Fibroblast of pulmonary artery (primary cell): ENCODE measurements at places on chromosomes 3 and 15.
A peak's percentile ranks its signal among the peaks of the same experiment; 100 is the strongest.

GRCh38 chr15:47917881-47918280 is 200.6 kb downstream of the SEMA6D start:
- no peak for DNase-seq

DNA sequence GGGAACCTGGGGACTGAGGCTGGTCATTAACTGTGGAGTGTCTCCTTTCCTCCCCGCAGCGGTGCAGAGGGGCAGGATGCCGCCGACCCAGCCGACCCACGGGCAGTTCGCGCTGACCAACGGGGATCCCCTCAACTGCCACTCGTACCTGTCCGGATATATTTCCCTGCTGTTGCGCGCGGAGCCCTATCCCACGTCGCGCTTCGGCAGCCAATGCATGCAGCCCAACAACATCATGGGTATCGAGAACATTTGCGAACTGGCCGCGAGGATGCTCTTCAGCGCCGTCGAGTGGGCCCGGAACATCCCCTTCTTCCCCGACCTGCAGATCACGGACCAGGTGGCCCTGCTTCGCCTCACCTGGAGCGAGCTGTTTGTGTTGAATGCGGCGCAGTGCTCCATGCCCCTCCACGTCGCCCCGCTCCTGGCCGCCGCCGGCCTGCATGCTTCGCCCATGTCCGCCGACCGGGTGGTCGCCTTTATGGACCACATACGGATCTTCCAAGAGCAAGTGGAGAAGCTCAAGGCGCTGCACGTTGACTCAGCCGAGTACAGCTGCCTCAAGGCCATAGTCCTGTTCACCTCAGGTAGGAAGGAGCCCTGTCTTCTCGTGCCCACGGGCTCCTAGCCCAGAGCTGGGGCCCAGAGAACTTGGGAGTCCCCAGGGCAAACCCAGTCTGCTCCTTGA is 3.7 kb downstream of the NR2F2 start:
- DNase-seq: peak; percentile 29

GRCh38 chr3:55894605-55895004 is 407.5 kb upstream of the WNT5A start:
- DNase-seq: no peak

- DNase-seq: peak; percentile 80
Measured at GRCh38 chr15:55434989-55435825, 26.9 kb downstream of the PIERCE2 start.

DNA sequence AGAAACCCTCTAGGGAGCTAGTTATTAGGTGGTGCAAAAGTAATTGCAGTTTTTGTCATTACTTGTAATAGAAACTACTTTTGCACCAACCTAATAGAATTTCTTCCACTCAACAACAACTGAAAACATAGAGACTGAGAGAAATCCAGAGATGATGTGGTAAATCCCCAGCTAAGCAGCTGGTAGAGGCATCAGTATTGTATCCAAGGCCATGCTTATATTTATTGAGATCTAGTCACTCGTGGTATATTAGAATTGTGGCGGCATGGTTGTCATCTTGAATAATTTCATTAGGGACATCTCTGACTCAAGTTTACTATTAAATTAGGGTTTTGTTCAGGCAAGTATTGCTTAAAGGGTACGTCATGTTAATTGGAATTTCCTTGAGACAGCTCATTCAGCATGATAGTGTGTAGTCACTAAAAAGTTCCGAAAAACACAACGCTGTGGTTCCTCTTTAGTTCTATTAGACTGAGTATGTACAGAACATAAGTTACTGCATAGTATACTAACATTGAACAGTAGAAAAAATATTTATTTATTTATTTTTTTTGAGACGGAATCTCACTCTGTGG is 35.3 kb downstream of the PAK2 start:
- DNase-seq: peak; percentile 23

DNA sequence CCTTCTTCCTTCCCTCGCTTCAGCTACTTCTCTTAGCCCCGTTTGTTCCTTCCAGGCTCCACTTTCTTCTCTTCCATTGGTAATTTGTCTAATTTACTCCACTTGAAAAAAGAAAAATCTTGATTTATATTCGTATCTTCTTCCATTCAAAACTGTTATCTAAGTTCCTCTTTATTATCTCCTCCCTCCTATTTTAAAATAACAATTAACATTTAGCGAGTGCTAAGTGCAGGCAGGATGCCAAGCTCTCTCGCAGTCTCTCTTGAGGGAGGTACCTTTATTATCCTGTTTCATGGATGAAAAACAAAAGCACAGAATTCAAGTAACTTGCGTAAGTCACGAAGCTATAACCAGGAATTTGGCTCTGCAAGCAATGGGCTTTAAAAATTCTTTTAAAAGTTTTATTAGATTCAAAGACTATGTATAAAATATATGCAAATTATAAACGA is 418.9 kb upstream of the NAALADL2 start:
- DNase-seq: peak; percentile 80

DNA sequence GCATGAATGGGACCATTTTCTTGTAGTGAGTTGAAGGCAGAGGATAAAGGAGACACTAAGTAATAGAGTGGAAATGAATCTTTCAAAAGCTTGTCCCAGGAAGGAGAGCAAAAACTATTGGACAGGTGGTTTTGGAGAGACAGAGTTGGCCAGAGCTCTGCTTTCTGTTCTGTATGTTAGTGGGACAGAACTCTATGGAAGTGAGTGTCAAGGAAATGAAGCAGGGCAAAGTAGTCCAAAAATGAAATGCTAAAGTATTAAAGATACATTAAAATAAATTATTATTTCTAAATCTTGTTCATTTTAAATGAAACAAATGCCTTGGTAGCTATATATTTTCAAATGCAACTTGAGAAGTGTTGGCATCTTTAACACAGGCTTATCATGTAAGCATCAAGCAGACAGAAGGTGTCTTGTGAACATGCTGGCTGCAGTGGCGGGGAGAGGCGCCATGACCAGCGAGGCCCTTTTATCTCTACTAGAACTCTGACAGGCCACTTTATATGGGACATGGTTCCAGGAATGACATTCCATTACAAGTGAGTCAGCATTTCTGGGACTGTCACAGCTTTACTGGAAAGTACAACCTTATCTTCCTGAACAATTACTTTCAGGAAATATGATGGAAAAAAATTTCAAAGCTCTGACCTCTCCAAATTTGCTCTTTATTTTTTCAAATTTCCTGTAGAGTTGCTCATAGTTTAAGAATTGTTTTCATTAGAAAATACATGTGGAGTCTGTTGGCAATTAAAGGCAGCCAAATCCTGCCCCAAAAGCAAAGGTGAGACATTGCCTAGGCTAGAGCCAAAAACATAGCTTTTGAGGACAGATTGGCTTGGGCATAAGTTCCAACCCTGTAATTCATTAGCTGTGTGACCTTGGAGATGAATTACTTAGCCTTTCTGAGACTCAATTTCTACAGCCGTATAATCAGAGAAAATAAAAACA is 106.5 kb downstream of the ECT2 start:
- peak; percentile 81 for DNase-seq
